Ascending aorta (tissue), 2 donors: ENCODE measurements at places on chromosomes 3 and 15.

- no peak for DNase-seq
Observed at GRCh38 chr3:22117751-22118346, 366.8 kb upstream of the ZNF385D start.

DNA sequence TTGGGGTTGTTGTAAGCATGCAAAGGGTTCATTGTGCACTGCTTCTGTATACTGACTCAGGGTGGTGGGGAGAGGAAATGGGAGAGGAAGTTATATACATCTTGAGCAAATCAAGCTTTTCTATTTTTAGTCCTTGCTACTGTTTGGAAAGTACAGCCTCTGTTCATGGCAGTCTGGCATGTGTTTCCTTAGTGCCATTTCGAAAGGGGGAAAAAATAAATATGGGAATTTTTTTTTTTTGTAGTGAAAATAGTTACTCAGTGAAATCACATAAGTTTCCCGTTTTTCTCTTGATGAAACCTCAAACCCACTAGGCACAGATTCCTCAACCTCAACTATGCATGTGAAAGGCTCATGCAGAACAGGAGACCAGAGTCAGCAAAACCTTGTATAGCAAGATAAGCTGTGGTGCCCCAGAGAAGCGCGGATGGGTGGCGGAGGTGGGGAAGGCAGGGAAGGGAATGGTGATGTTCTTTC is 353.3 kb downstream of the LPP start:
- DNase-seq = no peak

- DNase-seq = no peak
Observed at GRCh38 chr15:89777073-89777751, 1.1 kb downstream of the MESP2 start.

DNA sequence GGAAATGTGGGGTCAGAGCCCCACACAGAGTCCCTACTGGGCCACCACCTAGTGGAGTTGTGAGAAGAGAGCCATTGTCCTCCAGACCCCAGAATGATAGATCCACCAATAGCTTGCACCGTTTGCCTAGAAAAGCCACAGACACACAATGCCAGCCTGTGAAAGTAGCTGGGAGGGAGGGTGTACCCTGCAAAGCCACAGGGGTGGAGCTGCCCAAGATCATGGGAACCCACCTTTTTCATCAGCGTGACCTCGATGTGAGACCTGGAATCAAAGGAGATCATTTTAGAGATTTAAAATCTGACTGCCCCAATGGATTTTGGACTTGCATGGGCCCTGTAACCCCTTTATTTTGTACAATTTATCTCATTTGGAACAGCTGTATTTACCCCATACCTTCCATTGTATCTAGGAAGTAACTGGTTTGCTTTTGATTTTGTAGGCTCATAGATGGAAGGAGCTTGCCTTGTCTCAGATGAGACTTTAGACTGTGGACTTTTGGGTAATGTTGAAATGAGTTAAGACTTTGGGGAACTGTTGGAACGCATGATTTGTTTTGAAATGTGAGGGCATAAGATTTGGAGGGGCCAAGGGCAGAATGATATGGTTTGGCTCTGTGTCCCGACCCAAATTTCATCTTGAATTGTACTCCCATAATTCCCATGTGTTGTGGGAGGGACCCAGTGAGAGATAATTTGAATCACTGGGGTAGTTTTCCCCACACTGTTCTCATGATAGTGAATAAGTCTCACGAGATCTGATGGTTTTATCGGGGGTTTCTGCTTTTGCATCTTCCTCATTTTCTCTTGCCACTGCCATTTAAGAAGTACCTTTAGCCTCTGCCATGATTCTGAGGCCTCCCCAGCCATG is 49.0 kb downstream of the CD200 start:
- DNase-seq = no peak

DNA sequence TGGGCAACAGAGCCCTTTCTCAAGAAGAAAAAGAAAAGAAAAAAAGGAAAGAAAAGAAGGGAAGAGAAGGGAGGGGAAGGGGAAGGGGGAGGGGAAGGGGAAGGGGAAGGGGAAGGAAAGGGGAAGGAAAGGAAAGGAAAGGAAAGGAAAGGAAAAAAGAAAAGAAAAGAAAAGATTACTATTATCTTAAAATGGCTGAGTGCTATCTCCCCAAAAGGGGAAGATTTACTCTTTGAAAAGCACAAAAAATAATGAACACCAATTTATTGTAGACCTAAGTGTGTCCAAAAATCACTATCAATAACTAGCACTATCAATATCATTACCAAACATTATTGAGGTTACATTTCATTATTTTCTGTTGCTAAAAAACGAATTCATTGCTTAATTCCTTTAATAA is 89.0 kb downstream of the ATP1B3 start:
- DNase-seq = no peak

- no peak for DNase-seq
Observed at GRCh38 chr3:158918008-158918407, 116.2 kb downstream of the MFSD1 start.

DNA sequence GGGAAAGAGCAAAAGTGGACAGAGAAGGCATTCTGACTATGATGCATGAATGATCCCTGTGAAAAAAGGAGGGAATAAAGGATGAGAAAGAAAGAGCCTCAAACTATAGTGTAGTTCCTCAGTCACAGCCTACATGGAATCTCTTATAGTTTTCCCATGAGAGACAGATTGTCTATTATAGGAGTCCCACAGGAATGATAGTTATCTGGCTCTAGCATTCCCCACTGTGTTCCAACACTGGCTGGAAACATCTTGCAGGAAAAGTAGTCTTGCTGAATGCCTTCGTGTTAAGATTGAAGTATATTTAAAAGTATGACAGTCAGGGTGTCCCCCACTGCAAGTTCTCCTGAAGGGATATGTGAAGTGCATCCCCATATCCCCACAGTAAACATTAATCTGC is 641.5 kb upstream of the NECTIN3 start:
- DNase-seq = no peak
